ENCODE measurements at places on chromosomes 2 and 18.

- no peak for DNase-seq
Measured at GRCh38 chr2:97720746-97721145, 7.4 kb downstream of the ZAP70 start.

DNA sequence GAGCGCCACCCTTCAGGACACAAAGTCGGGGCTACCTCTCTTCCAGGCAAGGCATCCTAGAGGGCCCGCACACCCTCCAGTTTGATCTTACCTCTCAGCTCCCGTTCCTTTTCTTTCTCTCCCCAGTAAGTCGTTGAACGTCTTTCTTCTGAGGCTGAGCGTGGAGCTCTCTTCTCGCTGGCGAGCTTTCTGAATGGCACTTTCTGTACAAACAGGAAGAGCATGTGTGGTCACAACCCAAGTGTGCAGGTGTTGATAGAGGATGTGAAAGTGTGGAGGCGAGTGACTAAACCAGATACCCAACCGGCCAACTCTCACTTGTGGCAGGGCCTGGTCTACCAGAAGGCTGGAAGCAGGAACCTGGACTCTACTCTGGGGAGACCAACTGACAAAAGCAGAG is at the start of gene AFF3:
TSS of gene AFF3 (minus strand) at position 198 of the 400 bp plus-strand sequence. CDS start 38,136 bp downstream, outside the sequence.
- no peak for DNase-seq

DNA sequence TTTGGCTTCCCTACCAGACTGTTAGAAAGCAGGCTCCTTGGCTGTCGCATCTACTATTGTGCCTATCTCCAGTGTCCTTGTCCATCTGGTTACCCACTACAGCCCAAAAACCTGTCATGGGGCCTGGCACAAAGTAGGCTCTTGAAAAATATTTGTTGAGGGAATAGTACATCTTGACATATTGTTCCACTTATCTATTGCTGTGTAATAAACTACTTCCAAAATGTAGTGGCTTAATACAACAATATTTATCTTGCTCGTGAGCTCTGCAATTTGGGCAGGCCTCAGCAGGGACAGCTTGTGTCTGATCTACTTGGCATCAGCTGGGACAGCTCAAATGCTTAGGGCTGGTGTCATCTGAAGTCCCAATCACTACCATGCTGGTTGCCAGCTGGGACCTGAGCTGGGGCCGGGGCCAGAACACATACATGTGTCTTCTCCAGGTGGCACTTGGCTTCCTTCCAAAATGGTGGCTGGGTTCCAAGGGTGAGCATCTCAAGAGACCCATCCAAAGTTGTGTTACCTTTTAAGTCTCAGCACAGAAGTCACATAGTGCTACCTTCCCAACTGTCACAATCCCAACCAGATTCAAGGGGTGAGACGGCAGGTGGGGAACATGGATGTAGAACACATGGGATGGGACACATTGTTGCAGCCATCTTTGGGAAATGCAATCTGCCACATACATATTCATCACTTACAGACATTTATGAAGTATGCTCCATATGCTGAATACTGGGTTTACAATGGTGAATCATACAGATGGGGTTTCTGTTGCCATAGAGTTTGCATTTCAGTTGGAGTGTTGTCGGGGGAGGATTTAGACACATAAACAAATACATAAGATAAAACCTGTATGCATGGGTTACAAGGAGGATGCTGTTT is 134.2 kb downstream of the FOXI3 start:
- DNase-seq = no peak

GRCh38 chr18:46243095-46243494 is 138.9 kb downstream of the HAUS1 start:
- no peak for DNase-seq

DNA sequence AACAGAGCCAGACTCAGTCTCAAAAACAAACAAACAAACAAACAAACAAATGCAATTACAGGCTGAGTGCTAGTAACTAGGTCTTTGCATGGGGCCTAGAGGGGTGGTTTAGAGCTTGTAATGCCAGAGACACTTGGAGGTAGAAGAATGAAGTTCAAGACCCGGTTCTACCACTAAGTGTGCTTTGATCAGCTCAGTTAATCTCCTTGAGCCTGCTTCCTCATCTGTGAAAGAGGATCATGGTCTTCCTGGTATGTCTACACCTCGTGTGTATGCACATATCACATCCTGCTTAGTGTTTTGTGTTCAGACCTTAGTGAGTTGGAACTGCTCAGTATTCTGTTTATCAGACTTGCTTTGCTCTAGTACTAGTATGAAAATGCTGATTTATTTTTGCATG is 4.8 kb upstream of the ATP6V1C2 start:
- no peak for DNase-seq

GRCh38 chr2:43791035-43791765 is 17.4 kb downstream of the DYNC2LI1 start:
- DNase-seq = no peak

DNA sequence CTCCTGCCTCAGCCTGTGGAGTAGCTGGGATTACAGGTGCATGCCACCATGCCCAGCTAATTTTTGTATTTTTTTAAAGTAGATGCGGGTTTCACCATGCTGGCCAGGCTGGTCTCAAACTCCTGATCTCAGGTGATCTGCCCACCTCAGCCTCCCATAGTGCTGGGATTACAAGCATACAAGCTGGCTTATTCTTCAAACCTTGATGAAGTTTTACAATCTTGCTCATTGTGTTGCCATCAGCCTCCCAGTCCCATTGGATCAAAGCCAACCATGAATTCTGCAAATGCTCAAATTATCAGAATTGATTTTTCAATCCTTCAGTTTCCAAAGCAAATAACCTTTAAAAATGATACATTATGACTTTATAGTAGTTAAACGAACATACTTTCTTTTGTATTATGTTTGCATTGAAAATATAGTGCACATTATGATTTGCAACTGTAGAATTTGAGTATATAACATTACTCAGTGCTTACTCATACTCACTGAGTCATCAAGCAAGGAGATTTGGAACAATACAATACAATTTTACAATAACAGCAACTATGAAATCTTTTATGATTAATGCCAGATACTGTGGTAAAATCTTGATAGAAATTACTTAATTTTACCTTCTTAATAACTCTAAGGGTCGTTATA is 1491.9 kb upstream of the CELF4 start:
- DNase-seq = no peak

- DNase-seq = no peak
Measured at GRCh38 chr2:109009920-109010610, 21.0 kb upstream of the EDAR start.

GRCh38 chr2:203887677-203888076 is 20.1 kb downstream of the CTLA4 start:
- DNase-seq = no peak

DNA sequence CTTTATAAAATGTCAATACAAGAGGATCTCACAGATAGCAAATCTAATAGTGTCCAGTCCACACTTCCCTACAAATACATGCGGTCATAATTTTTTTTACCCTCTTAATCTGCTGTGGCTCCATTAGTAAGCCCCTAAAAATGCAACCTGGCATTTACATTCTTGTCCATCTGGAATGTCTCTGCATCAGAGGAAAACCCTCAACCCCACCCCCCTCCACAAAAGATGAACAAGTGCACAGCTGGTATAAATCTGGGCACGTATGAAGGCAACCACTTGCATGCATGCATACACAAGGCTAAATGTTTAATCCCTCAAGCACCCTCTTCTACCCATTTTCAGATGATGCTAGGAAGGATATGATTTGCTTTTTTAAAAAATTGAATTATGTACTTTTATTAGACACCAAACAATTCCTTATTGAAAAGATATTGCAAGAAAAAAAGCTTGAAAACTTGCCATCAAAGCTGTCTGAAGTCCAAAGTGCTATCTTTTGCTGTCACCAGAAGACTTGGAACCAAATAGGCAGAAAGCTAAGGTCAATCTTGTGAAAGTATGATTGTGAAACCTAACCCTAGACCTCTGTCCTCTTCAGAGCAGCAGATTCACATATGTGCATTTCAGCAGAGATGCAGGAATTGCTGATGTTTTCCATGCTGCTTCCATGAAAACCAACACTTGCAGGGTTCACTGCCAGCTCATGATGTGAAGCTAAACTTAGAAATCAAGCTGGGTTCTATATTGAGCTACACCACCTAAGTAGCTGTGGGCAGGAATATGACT is 39.0 kb downstream of the IRS1 start:
- no peak for DNase-seq

- no peak for DNase-seq
Measured at GRCh38 chr2:210593166-210593565, 36.8 kb downstream of the CPS1 start.

DNA sequence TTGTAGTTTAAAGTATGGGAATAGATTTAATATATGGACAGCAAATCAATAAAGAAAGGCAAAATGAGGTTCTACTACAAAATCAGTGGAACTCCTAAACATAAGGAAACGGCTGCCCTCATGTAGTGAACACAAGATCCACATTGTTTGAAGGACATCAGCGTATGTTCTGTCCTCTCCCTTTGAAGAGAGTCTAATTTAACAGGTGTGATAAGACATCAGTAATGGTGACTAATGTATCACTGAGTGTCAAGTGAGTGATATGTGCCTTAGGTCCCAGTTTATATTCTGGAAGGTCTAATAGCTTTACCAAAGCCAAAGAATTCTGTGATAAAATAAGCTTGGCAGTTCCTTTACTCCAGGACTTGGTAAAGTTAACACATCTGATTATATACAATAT is 248.7 kb downstream of the PTPRM start:
- no peak for DNase-seq

- DNase-seq = no peak
Measured at GRCh38 chr2:109318150-109318948, 189.3 kb downstream of the SH3RF3 start.

DNA sequence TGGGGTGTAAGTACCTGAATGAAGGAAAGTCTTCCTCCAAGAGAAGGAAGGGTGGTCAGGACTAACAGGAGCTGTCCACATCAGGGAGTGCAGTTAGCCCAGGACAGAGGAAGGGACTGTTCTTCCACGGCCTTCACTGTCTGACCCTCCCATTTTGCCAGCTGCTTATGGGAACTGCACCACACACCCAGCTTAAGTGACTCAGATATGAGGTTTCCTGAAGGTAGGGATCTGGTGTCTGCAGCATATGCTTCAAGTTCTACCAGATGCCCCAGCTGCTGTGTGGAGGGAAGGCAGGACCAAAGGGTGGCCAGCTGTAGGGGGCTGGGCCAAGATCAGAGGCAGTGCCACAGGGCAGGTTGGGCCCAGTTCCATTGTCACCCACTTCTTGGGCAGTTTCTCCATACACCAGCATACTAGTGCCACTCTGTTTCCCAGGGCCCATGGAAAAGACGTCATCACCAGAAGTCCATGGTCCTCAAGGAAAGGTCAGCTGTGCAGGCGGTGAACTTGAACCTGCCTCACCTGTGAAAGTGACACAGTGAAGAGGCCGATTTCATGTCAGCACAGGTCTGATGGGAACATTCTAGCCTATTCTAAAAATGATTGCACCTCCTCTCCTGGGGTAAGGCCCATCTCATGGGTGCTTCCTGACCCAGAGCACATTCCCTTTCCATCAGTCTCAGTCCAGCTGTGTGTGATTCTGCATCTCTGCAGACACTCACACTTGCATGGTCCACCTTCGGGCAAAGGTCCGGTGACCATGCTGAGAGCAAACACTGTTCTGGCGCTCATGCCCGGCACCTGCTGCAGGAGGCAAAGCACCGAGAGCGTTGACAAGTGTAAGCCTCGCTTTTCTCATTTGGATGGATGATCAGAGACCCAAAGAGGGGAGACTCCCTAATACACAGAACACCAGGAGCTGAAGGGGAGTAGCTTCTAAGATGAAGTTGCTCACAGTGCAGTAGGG is 68.0 kb downstream of the ACAA2 start:
- no peak for DNase-seq

GRCh38 chr2:174121612-174122011 is 126.7 kb downstream of the OLA1 start:
- no peak for DNase-seq

- DNase-seq = no peak
Measured at GRCh38 chr2:127700527-127701192, 637 bp upstream of the SFT2D3 start.

GRCh38 chr2:98985905-98986666 is 50.1 kb upstream of the CRACDL start:
- DNase-seq = no peak

DNA sequence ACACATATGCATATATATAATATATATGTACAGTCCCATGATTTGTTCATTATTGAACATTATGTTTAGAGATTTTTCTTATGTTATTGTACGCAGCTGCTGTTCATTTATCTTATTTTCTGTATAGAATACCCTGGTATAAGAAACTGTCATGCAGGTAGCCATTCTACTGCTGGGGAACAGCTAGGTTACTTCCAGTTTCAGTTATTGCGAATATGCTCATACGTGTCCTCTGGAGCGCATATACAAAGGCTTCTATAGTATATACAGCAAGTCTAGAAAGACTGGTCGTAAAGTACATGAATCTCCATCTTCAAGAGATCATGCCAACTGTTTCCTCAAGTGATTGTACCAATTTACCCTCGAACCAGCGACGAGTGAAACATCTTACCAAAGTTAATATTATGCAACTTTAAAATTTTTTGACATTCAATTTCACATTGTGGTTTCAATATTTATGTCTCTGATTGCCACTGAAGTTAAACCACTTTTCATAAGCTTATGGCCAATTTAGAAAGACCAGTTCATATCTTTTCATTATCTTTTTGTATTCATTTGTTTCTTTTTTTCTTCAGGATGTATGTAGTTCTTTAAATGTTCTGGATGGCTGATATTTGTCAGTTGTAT is 53.5 kb downstream of the RDH14 start:
- DNase-seq = no peak

DNA sequence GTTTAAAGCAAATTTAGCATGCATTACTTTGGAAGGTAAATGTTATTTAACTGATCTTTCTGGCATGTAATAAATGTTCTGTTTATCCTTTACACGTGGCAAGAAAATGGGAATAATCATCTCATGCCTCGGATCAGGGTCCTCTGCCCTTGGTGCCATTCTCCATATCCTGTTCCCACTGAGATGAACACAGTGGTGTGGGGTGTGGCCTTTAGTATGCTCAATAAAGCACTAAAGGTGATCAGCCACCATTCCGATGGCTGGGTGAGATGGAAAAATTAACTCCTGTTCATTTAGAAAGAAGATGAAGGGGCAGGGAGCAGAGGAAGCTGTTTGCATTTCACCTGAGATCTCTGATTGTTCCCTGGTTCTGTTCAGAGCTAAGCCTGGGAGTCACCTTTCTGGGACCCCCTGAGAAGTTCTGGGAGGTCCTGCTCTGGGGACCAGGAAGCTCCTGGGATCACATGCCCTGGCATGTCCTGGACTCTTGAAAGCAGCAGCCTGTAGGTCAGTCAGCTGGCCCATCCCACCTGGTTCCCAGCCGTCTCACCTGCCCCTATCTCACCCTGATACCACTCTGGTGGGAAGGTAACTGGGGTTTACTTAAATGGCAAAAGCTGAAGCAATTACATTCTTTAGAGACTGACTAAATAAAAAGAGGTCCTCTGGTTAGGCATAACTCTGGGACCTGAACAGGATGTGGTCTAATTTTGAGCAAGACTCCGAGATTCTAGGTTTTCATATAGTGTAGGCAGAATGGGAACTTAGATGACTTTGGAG is 288.9 kb upstream of the EPAS1 start:
- no peak for DNase-seq

DNA sequence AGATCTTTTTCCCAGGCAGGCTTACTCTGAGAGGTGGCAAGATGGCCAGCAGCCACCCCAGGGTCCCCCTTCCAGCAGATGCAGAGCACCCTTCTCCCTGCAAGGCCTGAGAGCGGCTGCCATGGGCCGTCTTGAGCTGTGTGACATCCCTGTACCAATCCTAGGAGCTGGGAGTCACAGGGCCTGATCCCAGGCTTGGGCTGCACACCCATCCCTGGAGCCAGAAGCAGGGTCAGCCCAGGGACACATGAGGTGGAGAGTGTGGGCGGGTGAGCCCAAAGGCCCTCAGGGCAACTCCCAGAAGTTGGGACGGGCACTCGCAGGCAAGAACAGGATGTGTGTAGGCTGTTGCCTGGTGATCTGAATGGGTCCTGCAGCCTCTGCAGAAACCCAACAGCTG is 40.5 kb downstream of the CROCC2 start:
- DNase-seq = no peak
